ENCODE measurements at places on chromosomes 1 and 21.

- DNase-seq: no peak
These were observed 959 bp downstream of the CD58 start for GRCh38 chr1:116569776-116570357.

GRCh38 chr1:27551170-27551952 is 52.6 kb downstream of the AHDC1 start:
- no peak for DNase-seq

GRCh38 chr1:203512517-203512847 is 18.5 kb downstream of the OPTC start:
- no peak for DNase-seq

DNA sequence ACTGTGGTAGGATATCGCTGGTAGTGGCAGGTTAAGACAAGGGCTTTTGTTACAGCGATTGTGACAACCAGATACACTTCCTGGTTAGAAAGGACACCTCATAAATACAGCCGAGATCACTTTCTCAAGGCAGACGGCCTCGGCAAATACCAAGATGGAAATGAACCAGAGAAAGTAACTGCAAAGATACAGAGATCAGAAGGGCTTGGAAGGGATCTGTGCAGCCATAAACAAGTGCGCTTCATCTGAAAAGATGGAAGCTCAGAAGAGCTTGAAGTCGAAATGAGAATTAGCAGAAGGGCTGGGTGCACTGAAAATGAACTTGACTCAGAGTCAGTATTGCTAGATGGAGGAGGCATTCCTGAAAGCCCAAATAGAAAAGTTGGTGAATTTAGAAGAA is 7.1 kb downstream of the DHRS3 start:
- DNase-seq: no peak

GRCh38 chr1:219188331-219188803 is 14.7 kb downstream of the LYPLAL1 start:
- no peak for DNase-seq

DNA sequence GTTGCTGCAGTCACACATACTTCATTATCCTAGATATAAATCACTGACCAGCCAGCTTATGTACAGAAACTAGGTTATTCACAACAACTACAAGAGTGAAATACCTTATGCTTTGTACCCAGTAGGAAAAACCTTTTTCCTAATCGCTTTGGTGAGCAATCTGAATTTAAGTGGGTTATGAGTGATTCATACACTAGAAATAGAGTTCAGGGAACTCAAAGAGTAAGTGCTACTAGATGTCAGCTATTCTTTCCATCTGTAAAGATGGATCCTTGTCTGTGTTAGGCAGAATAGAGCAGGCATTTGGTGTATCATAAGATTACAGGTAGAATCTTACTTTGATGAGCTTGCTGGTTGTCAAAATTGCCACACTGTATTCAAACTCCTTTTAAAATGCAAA is 101.9 kb downstream of the ZNF644 start:
- DNase-seq: no peak
